ENCODE measurements at places on chromosomes 13 and 19. TPM values are rescaled to one million over a fixed set of nuclear protein-coding genes. Genes with fewer than 3 reads are reported as not detected.

DNA sequence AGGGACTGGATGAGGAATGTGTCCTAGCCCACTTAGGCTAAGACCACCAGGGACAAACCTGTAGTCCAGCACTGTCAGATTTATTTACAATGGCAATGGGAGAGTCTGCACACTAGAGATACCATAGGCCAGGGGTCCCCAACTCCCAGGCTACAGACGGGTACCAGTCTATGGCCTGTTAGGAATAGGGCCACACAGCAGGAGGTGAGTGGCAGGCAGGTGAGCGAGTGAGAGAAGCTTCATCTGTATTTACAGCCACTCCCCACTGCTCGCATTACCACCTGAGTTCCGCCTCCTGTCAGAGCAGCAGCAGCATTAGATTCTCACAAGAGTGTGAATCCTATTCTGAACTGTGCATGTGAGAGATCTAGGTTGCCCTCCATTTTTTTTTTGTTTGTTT lies 2.4 kb downstream of the THAP8 start:
- DNase-seq, result no peak

- DNase-seq, result no peak
Observed at GRCh38 chr13:44273991-44274770, 99.4 kb upstream of the SERP2 start.

HRC gene
- total RNA-seq, result 1,382 TPM

GRCh38 chr19:13951043-13951442 lies 1.3 kb upstream of the DCAF15 start:
- DNase-seq, result no peak

GRCh38 chr13:30404207-30404606 lies 18.1 kb upstream of the UBE2L5 start:
- DNase-seq, result no peak

Measured in heart right ventricle (tissue), 16 donors.